ENCODE measurements at places on chromosomes 12 and 14. TPM values are rescaled to one million over a fixed set of nuclear protein-coding genes. Genes with fewer than 3 reads are reported as not detected.

ACVRL1 gene
- total RNA-seq, result 413 TPM

SRRM4 gene
- total RNA-seq, result not detected

RFC5 gene
- 16.4 TPM for total RNA-seq

SMARCC2 gene
- 38.0 TPM for total RNA-seq

TOGARAM1 gene
- 8.9 TPM for total RNA-seq

FERMT2 gene
- 108 TPM for total RNA-seq

PROX2 gene
- total RNA-seq, result not detected

KRT77 gene
- not detected for total RNA-seq

KLHDC1 gene
- total RNA-seq, result 2.8 TPM

ACOT4 gene
- total RNA-seq, result 0.49 TPM

FOXA1 gene
- not detected for total RNA-seq

PLCZ1 gene
- total RNA-seq, result not detected

GLS2 gene
- 0.44 TPM for total RNA-seq
